ENCODE measurements at places on chromosomes 1 and 21.

DNA sequence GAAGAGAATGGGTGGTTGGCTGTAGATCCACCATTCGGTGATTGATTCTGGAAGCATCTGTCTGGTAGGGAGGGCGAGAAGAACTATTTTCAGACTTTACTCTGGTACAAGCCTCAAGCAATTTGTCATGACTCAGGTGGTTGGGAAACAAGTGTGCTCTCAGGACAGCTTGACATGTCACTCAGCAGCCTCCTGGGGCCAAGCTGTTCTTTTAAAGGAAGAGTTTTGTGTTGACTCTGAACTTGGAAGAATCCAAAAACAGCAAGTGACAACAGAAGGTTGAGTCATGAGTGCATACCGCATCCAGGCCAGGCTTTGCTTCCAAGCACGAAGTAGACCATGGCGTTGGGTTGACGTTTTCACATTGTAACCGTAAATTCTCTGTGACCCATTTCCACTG lies 65.9 kb downstream of the CLIC6 start:
- DNase-seq, result no peak

DNA sequence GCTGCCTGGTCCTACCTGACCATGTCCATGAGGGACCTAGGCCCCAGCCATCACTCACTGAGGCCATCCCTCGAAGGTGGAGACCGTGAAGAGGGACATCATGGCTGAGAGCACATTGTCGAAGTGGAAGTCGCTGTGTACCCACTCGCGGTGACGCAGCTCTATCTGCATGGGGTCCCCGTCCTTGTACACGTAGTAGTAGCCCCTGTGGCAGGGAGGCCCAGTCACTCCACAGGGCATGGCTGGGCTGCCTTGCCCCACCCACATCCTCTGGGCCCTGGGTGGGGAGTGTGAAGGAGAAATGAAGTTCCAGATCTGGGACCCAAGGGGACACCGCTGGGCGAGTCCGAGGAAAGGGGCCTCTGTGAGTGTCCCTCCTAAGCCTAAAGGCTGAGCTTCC lies 38.4 kb upstream of the KIF21B start:
- no peak for DNase-seq

DNA sequence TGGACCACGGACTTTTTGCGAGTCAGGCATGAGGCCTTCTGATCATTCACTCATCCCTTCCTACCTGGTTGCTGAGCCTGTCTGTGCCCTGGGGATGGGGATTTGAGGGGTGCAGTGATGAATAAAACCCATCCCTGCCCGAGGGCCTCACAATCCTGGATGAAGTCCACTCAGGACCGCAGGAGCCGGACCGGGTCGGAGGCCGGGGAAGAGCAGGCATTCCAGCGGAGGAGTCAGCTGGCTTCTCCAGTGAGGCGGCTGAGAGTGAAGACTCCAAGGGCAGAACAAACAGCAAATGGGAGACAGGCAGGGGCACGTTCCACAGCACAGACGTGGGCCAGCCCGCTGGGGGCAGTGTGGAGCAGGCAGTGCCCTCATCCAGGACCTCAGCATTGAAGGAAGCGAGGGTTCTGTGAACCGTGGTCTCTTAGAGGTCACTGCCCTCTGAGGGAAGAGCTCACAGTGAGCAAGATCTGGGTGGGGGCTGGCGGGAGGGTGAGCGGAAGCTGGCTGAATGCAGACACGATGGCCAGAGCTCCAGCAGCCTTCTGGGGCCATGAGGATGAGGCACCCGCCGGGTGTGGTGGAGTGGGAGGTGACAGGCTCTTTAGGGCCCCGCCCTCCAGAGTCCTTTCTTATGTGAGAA lies 10.9 kb upstream of the LRRC3 start:
- DNase-seq, result no peak

DNA sequence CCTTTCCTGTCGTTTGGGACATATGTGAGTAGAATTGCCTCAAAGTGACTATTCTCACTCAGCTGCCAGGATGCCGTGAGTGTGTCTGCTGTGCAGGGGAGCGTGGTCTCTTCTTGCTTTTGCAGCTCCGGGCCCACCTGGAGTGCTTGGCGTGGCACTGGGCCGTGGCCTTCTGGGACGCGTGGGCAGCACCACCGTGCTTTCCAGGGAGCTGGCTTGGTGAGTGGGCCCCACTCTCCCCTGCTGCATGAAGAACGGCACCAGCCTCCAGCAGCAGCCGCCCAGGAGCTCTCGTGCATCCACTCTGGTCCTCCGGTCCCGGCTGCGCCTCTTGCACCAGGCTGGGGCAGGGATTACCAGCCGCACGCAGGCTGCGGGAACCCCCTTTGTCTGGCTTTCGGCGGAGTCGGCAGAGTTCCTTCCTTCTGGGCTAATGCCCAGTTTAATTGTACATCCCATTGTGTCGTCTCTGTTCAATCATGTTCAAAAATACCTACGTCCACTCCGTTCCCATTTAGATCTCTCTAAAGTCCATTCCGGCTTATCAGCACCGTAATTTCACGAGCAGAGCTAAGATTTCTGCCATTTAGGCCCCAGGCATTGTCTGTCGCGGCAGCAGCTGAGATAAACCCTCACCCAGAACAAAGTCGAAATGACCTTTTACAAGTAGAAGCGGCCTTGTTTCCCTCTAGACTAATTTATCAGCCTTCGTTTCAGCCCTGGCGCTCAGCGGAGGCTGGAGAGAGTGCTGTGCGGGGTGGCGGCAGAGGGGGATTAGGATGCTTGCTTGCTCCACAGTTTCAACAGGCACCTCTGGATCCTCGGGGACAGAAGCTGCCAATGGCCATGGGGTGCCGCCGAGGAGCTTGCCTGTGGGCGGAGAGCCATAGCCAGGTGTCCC lies 129.6 kb downstream of the PRDM16 start:
- DNase-seq, result no peak

DNA sequence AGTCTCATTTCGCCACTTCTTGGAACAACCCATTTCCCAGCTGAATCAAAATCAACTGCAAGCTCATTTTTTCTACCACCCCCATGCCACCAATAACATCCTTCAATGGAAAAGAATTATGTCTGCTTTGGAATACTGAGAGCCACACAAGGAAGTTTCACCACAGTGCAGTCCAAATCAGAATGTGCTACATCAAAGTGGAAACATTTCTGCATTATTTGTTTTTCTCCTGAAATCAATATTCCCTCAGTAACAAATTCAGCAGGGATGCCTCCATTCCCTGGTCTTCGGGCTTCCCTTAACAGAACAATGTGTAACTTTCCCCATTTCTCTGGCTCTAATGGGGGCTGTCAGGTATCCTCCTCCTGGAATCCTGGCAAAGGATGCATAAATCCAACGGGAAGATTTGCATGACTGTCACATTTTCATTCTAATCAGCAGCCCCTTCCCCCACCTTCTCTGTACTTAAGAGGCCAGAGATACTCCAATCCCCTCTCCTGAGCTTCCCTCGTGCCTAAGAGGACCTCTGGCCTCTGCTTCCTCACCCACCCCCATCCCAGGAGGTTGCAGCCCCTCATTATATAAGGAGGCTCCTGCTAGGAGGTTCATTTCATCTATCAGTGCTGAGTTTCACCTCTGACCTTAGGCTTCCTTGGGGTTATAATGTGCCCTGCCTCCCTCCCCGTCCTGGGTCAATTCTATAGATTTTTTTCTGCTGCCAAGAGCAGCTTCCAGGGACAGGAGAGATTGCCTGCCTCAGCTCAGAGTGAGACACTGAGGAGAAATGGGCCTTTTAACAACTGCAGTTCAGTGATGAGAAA lies 201.1 kb downstream of the OMA1 start:
- no peak for DNase-seq

- no peak for DNase-seq
Observed at GRCh38 chr1:202129453-202130296, 7.0 kb downstream of the GPR37L1 start.

DNA sequence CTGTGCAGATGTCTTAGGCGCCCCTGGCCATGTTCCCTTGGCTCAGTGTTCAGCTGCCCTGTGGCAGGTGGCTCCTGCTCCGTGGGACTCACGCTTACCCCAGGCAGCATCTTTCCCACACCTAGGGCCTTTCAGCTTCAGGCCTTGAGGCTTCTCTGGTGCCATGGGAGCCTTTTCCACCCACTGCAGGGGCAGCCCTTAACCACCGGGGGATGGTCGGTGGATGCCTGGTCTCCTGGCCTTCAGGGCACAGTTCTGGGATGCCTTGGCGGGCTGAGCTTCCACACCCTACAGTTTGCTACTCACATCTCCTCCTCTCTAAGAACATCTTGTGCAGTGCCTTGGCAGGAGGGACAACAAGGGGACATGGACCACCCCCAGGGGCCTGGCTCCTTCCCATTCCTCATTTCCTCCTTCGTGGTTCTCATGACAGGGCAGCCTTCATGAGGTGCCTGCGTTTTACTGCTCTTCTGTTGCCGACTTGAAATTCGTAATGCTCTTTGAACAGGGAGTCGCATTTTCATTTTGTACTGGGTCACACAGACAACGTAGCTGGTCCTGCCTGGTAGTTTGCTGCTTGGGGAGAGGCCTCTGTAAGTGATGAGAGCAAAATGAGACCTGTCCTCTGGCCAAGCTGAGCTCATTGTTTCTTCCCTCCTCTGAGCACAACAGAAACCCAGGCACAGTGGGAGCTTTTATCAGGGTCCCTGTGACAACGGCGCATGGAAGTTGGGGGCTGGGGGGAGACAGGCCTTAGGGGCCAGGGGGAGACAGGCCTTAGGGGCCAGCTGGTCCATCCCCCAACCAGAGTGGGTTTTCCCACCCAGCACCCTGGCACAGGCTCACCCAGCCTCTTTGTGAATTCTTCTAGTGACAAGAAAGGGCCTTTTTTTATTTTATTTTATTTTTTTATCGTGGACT lies 62.0 kb upstream of the NEK2 start:
- no peak for DNase-seq

- DNase-seq, result no peak
Observed at GRCh38 chr1:204592246-204592948, 76.2 kb downstream of the MDM4 start.

DNA sequence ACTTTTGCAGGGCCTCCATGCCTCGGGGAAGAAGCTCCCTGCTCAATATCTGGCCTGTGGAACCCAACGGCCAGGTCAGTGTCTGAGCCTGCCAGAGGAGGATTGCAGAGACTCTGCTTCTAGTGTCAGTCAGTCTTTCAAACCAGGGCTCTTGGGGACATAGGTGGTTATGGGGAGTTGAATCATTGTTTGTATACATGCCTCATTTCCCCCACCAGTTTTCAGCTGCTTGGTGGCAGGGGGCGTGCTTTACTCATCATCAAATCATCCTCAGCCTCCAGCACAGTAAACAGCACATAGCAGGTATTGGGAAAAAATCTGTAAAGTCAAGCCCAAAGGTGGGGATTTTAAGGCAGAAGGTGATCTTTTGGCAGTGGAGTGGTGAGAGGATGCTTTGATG lies 17.4 kb upstream of the FAM89A start:
- DNase-seq, result no peak

- no peak for DNase-seq
Observed at GRCh38 chr21:41819236-41819855, 52.5 kb upstream of the RIPK4 start.

- DNase-seq, result no peak
Observed at GRCh38 chr1:66624412-66625060, 90.6 kb downstream of the SGIP1 start.

DNA sequence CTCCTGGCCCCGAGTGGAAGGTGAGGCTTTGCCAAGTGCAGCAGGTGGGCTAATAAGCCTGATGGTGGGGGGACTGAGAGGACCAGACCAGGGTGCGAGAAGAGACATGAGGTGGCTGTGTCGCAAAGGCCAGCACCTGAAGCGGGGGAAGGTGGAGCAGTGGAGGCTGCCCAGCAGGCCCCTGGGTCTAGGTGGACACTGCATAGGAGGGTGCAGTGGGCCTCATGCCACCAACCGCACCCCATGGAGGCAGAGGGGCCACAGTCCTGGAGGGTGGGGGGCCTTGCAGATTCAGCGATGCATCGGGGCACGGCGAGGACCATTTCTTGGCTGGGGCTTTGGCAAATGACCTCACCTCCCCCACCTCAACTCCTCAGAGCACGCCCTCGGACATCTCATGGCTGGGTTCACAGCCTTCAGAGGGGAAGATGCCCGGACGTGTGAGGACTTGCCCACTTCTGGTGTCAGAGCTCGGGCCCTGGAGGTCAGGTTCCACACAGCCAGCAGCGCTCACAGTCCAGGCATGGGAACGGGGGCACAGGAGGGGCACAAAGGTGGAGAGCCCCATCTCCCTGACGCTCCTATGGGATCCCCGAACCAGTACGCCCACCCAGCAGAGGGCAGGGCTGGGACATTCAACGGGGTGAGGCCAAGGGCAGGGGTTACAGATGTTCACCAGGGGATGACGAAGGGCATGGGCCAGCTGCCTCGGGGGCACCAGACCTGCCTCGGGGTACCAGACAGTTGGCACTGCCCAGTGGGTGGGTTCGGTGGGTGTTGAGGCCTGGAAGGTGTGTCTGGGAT lies 35.4 kb downstream of the UBE2G2 start:
- no peak for DNase-seq

- DNase-seq, result peak; percentile 23
Observed at GRCh38 chr21:38982096-38982495, 176.4 kb downstream of the ETS2 start.

GRCh38 chr1:247407180-247407616 lies 8.8 kb upstream of the NLRP3 start:
- no peak for DNase-seq

- no peak for DNase-seq
Observed at GRCh38 chr1:36885540-36886357, 148.6 kb downstream of the GRIK3 start.

GRCh38 chr1:183850852-183851251 lies 45.9 kb downstream of the RGL1 start:
- no peak for DNase-seq

DNA sequence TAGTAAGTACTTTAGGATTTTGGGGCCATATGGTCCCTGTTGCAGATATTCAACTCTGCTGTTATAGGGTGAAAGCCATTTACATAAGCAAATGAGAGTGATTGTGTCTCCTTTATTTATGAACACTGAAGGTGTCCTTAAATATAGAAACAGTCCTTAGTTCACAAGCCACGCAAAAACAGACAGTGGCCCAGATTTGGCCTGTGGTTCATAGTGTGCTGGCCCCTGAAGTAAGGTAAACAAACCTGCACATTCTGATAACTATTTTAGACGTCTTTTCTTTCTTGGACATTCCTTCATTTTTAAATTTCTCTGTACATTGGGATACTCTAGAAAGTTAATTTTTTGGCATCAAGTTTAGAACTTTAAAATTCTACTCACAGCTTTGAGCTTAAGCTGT lies 23.5 kb downstream of the RAP1A start:
- no peak for DNase-seq

DNA sequence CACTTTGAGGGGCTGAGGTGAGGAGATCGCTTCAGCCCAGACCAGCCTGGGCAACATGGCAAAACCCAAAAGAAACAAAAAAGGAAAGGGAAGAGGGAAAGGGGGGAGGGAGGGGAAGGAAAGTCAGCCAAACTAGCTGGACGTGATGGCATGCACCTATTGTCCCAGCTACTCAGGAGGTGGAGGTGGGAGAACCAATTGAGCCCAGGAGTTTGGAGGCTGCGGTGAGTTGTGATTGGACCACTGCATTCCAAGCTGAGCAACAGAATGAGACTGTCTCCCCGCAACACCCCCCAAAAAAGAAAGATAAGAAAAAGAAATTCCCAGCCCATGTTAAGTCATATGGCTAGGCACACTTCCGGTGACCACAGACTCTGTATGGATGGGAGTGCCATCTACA lies 128.4 kb downstream of the PTPN14 start:
- DNase-seq, result no peak

Measured in natural killer cell treated with Interleukin-12 subunit alpha and Interleukin-12 subunit beta and Interleukin-15 and Interleukin-18, amount 100 ng/mL, for 72 hours (primary cell).